ENCODE measurements at places on chromosomes 6 and 20.

DNA sequence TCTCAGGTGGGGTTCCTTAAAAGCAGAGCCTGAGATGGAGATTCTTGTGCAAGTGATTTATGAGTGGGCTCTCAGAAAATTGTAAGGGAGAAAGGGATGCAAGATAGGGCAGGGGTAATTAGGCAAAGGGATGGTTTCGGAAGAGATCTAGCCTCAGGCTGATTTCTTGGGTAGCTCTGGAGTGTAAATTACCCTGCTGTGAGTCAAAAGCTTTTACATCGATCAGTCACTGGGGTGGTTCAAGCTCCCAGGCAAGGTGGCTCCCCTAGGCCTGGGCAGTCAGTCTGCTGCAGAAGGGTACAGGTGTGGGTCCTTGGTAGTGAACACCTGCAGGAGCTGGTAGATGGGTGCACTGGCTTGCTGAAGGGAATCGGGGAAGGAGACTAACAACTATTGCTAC, 11.1 kb upstream of the PM20D2 start:
- DNase-seq, result no peak

DNA sequence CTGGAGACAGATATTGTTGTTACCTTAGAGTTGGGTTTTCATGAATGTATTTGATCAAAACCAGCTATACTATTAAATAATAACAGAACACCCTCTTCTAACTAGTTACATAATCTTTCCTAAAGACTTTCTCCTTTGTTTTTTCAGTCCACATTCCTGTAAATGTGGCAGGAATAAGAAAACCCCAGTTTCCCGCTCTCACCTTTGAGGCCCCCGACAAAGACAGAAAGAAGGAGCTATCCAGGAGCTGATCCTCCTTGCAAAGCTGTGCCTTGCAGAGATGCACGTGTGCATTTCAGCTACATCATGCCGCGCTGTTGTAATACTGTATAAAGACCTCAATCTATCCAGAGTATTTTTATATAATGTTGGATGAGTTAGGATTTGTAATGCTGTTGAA, 102.7 kb downstream of the SLC22A3 start:
- no peak for DNase-seq

- DNase-seq, result no peak
Measured at GRCh38 chr20:20303742-20304141, 64.2 kb upstream of the INSM1 start.

DNA sequence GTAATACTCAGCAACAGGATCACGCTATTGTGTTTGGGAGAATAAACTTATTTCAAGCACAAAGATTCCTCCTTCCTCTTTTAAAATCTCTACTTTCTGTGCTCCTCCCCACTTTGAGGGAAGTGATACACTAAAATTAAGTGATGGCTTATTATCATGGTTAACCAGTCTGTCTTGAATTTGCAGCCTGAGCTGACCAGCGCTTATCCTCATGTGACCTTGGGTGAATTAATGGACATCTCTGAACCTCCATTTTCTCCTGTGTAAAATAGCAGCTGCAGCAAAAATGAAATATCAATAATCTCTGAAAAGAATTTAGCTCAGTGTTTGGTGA, 222.6 kb downstream of the BCAS1 start:
- no peak for DNase-seq

- no peak for DNase-seq
Measured at GRCh38 chr6:27433714-27434113, 39.2 kb downstream of the ZNF184 start.

DNA sequence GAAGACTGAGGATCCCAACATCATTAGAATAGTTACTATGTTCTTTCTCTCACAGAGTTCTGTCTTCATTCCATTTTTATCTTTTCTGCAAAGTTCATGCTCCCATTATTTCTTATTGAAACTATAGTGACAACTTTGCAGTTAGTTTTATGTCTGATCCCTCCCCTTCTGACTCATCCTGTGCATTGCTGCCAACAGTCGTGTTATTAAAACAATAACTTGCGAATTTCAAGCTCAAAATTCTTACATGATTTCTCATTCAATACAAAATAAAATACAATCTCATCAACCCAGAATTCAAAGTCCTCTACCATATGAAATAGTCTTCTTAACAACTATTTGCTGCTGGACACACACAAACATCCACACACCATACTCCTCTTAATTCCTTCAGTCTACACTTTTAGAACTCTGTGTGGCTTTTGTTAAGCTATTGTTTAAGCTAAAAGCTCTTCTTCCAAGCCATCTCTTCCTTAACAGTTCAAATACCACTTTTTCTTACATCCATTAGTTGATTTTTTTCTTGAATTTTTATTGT, 261.4 kb upstream of the IRAK1BP1 start:
- no peak for DNase-seq

DNA sequence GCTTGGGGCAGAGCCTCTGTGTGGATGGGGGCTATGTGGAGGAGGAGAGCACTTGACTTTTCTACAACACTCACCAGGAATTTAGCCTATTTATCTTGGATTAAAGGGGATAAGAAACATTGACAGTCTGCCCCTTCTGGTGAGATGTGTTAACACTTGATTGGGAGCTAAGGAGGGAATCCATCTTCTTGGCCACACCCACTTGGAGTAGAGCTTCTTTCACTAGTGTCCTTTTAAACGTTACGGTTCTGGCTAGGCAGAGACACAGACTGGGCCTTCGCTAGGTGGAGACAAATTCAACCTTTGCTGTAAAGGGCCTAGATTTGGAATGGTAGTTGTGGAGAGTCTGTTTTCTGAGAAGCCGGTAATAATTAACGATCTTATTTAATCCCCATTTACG, 15.5 kb upstream of the TPBG start:
- no peak for DNase-seq

- DNase-seq, result peak; percentile 88
Measured at GRCh38 chr20:24027229-24027628, 38.6 kb upstream of the GGTLC1 start.

- DNase-seq, result no peak
Measured at GRCh38 chr6:45541934-45542333, 164.2 kb upstream of the SUPT3H start.

DNA sequence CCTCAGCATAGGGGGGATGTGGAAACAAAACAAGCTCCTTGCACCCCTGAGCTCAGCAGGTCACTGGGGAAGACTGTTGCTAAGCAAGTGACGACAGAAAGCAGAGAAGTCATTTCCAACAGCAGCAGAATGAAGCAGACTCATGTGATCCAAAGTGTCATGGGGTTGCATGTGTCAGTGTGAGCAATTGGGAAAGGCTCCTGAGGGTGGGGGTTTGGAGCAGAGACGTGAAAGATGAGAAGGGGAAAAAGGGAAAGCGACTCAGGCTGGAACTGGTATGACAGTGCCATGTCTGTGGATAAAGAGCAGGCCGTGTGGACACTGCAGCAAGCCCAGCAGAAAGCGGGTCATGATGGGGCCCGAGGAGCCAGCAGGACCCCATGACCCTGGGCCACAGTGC, 363.9 kb downstream of the PREX1 start:
- no peak for DNase-seq

DNA sequence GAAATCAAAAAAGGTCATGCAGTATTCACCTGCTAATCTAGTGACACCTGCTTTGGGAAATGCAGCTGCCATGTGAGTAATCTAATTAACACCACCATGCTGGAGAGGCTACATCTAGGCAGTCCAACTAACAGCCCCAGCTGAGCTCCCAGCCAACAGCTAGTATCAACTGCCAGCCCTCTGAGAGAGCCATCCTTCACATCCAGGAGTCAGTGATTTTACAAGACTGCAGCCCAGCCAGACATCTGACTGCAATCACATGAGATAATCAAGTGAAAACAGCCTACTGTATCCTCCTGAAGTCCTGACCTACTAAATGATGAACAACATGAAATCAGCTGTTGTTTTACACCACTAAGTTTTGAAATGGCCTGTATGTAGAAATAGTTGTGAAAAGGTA, 298.4 kb downstream of the TRDN start:
- DNase-seq, result no peak

DNA sequence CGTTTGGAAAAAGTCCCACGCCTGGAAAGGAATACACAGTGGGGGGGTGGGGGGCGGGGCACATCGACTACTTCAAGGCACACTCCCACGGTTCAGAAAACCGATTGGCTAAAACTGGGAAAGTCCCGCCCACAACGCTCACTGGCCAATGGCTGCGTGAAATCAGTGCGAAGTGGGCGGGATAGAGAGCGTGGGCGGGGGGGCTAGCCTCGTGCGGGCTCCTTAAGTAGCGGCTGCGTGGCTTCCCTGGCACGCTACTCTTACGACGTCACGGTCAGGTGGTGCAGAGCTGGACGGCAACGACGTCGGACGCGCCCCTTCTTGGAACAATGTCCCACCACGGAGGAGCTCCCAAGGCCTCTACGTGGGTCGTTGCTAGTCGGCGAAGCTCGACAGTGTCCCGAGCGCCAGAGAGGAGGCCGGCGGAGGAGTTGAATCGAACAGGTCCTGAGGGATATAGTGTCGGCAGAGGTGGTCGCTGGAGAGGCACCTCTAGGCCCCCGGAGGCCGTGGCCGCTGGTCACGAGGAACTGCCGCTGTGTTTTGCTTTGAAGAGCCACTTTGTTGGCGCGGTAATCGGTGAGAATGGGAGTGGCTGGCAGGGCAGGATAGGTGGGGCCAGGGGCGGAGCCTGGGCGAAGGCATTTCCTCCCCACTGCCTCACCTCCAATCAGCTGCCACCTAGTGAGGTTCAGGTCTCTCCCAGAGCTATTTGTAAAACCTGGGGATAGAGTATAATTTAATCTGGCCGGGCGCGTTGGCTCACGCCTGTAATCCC, at the start of gene DDX43:
TSS of gene DDX43 (plus strand) at position 252 of the 778 bp plus-strand sequence. CDS start at position 330, 78 bp downstream.
- DNase-seq, result peak; percentile 28

- no peak for DNase-seq
Measured at GRCh38 chr6:137095093-137095492, 50.3 kb upstream of the IL20RA start.

DNA sequence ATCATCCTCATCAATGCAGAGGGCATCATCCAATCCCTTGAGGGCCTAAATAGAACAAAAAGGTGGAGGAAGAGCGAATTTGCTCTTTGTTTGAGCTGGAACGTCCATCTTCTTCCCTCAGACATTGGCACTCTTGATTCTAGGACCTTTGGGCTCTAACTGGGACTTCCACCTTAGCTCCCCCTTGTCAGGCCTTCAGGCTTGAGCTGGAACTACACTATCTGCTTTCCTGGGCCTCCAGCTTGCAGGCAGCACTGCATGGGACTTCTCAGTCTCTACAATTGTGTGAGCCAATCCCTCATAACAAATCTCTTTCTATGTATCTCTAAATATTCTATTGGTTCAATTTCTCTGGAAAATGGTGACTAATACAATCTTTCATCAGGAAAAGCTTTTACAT, 155.4 kb downstream of the MCHR2 start:
- DNase-seq, result no peak

DNA sequence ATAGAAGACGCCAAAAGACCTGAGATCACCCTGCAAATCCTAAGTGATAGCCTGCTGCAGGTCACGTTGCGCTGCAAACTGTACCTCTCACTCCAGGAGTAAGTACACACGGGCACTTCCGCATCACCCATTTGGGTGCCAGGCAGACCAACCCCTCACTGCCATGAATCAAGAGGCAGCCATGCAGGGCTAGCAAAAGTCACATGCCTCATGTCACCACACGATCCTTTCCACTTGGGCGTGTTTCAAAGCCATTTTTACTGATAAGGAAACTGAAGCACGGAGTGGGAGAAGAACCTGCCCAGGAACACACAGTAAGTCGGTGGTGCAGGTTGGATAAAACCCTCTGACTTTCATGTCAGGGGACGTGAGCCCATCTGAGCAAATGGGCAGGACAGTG, 37.0 kb downstream of the BPIFB1 start:
- no peak for DNase-seq

DNA sequence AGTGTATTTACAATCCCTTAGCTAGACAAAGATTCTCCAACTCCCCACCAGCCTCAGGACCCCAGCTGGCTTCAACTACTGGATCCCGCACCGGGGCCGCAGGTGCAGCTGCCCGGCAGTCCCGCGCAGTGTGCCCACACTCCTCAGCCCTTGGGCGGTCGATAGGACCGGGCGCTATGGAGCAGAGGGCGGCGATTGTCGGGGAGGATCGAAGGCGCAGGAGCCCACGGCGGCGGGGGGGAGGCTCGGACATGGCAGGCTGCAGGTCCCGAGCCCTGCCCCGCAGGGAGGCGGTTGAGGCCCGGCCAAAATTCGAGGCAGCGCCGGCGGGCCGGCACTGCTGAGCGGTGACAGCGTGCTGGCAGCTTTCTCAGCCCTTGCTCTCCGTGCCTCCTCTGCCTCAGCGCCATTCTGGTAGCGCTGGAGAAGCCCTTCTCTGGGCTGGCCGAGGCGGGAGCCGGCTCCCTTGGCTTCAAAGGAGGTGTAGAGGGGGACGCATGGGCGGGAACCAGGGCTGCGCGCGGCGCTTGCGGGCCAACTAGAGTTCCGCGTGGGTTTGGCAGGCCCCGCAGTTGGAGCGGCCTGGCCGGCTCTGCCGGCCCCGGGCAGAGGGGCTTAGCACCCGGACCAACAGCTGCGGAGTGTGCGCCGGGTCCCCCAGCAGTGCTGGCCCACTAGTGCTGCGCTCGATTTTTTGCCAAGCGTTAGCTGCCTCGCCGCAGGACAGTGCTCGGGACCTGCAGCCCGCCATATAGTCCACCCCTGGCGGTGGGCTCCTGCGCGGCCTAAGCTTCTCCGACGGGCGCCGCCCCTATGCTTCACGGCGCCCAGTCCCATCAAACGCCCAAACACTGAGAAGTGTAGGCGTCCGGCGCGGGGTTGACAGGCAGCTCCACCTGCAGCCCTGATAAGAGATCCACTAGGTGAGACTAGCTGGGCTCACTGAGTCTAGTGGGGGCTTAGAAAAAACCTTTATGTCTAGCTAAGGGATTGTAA, 32.4 kb upstream of the KIF13A start:
- no peak for DNase-seq

DNA sequence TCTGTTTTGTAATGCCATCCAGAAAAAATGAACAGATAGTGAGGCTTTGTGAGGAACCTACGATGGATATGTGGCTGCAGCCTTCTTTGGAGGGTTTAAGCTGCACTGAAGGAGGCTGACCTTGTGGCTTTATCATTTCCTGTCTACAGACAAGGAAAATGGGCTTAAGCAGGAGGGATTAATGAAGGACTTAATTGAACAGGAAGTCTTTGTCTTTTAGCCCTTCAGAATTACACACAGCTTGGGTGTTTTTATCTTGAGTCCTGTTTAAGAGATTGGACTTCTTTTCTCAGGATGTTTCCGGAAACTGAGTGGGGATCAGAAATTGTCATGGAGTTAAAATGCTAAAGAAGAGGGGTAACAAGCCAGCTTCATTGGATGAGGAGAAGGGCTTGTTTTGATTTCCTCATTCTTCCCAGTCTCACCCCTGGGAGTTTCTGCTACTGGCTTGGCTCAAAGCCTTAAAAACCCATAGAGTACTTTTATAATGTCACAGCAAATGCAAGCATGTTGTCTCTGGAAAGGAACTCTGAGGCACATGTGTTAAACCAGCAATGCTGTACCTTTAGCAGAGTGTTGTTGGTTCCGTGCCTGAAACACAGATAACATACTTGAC, 193.6 kb downstream of the JARID2 start:
- DNase-seq, result no peak

DNA sequence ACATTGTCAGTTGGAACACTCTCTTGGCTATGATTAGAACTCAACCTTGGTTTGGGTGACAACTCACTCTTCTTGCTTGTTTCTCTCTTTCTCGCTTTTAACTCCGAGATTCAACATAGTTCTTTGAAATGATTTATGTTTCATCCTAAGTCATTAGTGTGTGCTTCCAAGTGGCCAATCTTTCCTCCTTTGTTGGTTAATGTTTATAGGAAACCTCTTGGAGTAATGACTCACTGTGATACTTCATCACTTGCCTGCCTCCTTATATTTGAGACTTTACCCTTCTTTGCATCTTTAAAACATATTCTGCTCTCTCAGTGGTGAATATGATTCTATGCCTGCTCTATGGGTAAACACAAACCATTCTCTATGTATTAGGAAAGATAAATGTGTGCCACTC, 279.7 kb upstream of the FLRT3 start:
- DNase-seq, result no peak
